ENCODE measurements at places on chromosomes 7 and 10.

GRCh38 chr7:44291066-44291732 lies 34.2 kb downstream of the CAMK2B start:
- no peak for DNase-seq

GRCh38 chr10:89086801-89087521 lies 96.4 kb downstream of the FAS start:
- DNase-seq: no peak

GRCh38 chr7:42854571-42855118 lies 57.2 kb downstream of the C7orf25 start:
- no peak for DNase-seq

GRCh38 chr10:49096890-49097445 lies 18.4 kb downstream of the VSTM4 start:
- DNase-seq: no peak

- DNase-seq: no peak
Measured at GRCh38 chr10:3782146-3782450, 2.9 kb downstream of the KLF6 start.

GRCh38 chr10:123703195-123703790 lies 37.1 kb downstream of the GPR26 start:
- no peak for DNase-seq

GRCh38 chr7:120089968-120090367 lies 183.0 kb upstream of the KCND2 start:
- no peak for DNase-seq

- no peak for DNase-seq
Measured at GRCh38 chr7:22885797-22886261, 63.2 kb upstream of the TOMM7 start.

- DNase-seq: no peak
Measured at GRCh38 chr7:45082031-45082830, 6.5 kb downstream of the NACAD start.

- DNase-seq: no peak
Measured at GRCh38 chr7:159207393-159207792, 62.7 kb upstream of the VIPR2 start.

DNA sequence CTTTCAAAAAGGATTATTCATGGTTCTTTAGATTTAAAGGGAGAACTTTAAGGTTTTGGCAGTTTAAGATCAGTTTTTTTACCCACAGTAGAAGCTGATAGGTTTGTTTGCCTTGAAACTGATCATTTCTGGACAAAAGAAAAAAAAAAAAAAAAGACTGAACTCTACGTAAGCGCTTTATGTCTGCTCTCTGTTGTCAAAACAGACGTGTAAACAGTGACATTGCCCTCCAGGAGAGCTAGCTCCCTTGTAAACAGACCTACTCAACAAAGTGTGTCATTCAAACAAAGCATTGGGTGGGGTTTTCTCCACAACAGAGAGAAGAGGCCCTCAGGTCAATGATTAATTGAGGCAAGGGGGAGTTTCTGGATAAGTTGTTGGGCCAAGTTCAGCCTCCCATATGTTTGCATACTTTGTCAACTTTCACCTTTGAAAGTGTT lies 568.1 kb upstream of the LRRN3 start:
- DNase-seq: no peak

- DNase-seq: no peak
Measured at GRCh38 chr10:79061441-79062315, 7.1 kb upstream of the ZMIZ1 start.

- no peak for DNase-seq
Measured at GRCh38 chr10:35813219-35813618, 171.1 kb upstream of the FZD8 start.

DNA sequence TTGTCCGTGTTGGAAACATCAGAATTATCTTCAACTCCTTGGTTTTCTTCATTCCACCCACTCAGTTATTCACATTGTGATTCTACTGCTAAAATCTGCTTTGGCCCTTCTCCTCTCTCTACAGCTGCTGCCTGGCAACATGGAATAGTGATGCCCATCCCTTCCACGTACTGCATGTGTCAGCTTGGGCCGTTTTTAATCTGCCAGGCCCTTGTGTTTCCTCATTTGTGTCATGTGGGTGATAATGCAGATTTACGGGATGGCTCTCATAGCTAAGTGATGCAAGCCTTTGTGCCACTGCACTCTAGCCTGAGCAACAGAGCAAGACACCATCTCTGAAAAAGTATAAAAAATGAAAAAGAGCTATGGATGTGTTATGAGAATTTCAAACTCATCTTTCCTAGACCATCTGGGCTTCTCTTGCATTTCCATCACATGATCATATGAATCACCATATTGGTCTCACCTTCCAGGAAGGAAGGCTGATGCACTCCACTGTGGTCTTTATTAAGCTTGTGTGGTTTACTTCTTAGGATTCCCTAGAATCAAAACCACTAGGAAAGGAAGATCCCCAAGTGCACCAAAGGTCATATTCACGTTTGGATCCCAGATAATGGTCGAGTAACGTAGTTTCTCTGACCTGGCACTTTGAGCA lies 20.6 kb upstream of the CELF2 start:
- no peak for DNase-seq

GRCh38 chr7:77753173-77753572 lies 45.1 kb downstream of the TMEM60 start:
- no peak for DNase-seq

DNA sequence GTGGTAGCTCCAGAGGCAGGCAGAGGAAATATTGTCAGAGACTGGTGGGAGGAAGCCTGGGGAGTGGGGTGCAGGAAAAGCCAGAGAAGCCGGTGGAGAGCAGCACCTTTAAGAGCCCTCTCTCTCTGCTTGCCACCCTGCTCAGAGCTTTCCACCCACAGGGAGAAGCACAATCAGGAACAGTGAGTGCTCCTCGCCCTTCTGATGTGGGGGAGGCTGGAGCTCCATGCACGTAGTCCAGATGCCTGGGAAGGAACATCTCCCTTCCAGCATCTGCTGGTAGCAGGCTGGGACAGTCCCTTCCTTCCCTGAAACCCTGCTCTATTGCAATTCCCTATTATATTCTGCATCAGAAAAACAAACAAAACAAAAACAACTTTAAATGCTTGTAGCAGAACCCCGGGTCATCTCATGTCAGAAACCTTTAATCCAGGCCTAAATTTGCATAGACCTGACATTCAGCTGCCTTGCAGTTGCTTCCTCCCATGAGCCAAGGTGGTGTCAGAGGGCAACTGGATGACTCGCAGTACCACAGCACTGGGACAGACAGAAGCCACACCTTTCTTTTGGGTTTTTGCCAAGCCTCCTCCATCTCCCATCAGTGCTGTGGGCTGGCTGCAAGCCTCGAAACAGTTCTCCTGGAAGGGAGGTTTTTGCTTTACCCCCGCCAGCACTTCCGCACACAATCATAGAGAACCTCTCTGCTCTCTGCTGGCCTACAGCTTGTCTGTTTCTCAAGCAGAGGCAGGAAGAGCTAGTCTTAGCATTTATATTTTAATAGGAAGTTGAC lies 13.1 kb downstream of the AVPI1 start:
- DNase-seq: no peak

DNA sequence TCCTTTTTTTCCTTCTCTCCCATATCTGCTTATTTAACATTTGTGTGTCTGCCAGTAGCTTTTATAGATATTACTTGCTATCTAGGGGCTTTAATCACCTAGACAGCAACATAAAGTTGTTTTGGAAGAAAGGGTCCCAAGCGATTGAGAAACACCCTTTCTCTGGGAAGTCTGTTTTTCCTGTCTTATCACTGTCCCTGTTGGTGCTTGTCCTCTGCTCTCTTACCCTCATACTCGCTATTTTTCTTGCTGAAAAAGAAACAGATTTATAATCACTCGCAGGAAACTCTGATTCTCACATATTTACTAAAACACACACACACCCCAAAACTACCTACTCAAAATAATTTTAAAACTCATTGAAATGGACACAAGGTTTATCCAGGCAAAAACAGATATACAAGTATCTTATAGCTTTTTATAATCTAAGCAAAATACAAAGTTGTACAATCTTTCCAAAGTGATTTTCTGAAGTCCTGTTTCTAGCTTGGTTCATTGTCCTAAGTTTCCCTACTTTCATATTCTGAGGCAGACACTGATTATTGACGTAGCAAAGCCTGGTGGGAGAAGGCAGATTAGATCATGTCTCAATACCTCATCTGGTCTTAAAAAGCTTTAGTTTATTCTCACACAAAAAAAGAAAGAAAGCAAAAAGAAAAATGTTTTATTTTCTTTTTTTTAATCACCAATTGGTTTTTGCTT lies 157.3 kb downstream of the CACNA2D1 start:
- DNase-seq: no peak

GRCh38 chr7:84328571-84328970 lies 134.0 kb upstream of the SEMA3A start:
- DNase-seq: no peak

DNA sequence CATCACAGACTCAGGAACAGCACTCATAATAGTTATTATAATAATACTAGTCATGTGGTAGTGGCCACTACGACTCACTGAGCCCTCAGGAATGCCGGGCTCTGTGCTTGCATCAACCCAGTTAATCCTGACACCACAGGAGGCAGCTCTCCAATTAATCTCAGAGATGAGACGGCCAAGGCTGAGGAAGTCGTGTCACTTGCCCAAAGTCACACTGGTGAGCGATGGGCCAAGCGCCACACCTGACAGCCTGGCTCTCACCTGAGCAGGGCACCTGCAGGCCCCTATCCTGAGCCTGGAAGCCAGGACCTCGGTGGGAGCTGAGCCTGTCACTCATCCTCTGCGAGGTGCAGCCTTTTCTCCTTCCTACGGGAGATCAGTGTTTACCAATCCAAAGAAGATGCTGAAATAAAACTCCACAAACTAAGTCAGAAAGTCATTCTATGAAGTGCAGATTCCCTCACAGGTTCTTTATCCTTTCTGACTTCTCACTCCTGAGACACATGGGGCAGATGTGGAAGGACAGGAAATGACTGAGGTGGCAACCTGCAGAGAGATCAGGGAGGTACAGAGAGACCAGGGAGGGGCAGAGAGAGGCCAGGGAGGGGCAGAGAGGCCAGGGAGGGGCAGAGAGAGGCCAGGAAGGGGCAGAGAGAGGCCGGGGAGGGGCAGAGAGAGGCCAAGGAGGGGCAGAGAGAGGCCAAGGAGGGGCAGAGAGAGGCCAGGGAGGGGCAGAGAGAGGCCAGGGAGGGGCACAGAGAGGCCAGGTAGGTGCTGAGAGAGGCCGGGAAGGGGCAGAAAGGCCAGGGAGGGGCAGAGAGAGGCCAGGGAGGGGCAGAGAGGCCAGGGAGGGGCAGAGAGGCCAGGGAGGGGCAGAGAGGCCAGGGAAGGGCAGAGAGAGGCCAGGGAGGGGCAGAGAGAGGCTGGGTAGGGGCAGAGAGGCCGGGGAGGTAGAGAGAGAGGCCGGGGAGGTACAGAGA lies 38.5 kb downstream of the VIPR2 start:
- DNase-seq: no peak

- DNase-seq: no peak
Measured at GRCh38 chr10:129849452-129849750, 114.7 kb downstream of the EBF3 start.

DNA sequence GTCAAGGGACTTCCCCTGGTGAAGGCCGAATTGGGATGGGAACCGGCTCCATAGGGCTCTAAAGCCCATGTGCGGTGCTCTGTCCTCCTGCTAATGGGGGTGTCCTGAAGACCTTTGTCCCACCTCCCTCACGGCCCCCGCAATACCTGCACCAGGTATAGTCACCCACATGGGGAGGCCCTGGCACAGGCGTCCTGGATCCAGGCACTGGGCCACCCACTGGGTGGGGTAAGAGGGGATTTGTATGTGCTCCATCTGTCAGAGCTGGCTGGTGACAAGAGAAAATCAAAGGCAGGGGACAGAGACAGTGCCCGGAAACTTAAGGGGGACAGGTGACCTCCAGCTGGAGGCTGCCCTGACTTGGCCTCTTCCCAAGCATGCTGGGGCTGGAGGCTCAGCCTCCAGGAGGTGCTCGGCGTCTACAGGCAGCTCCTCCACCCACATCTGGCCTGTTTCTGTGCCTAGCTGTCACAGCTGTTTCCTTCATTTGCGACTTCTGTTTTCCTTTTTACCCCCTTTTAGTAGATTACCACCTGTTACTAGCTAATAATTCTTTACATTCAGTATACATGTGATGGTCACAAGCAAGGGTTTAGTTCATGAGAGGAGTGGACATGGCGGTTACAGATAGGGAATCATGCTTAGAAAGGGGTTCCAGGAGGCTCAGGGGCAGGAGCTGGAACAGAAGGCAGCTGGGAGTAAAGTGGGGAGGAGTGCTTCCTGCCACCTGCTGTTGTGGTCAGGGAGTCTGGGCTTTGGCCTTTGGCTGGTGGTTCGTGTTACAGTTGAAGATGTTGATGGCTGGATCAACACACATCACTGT lies 2.3 kb upstream of the CUZD1 start:
- DNase-seq: no peak

DNA sequence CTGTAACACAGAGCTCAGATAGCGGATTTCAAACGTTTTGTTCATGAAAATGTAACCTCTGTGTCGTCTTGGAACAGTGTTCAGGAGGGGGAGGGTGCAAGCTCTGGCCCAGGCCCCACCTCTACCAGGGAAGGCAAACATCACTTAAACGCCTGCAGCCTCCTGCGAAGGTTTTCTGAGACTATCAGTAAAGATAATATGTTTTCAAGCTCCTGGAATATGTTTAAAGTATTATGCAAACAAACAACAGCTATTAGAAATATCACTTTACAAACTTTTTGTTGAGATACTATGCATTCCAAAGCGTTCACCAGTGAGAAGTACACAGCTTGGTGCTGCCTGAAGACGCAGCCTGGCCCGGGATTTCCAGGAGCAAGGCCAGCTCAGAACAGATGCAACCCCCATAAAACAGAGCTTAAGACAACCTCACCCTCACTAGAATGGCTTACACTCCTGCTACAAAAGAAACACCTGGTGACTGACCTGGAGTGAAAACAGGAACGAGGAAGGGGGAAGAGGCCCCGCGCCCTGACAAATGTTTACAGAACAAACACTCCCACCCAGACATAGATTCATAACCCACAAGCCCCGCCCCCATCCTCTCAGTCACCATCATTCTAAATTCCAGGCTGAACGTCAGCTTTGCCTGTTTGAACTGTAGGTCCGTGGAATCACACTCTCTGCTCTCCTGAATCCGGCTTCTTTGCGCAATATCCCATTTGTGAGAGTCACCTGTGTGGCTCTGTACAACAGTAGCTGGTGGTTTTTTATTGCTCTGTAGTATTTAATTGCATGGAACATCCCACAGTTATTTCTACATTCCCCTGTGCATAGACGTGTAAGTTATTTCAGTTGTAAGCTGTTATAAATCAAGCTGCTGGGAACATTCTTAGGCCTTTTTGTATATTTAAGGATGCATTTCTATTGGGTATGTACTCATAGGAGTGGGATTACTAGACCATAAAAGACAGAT lies 155.0 kb downstream of the PTPRN2 start:
- DNase-seq: no peak

- no peak for DNase-seq
Measured at GRCh38 chr10:128040681-128041080, 85.5 kb downstream of the MKI67 start.

- no peak for DNase-seq
Measured at GRCh38 chr7:43392638-43393330, 190.1 kb upstream of the STK17A start.

DNA sequence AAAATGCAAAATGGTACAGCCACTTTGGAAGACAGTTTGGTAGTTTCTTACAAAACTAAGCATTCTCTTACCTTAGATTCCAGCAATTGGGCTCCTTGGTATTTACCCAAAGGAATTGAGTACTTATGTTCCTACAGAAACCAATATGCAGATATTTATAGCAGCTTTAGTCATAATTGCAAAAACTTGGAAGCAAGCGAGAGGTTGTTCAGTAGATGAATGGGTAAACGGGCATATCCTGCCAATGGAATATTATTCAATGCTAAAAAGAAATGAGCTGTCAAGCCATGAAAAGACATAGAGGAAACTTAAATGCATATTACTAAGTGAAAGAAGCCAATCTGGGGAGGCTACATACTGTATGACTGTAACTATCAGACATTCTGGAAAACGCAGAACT lies 926.7 kb downstream of the TYW1 start:
- DNase-seq: no peak

GRCh38 chr7:37234334-37234733 lies 214.3 kb downstream of the ELMO1 start:
- DNase-seq: no peak
